ENCODE measurements at places on chromosomes 5 and 9.

DNA sequence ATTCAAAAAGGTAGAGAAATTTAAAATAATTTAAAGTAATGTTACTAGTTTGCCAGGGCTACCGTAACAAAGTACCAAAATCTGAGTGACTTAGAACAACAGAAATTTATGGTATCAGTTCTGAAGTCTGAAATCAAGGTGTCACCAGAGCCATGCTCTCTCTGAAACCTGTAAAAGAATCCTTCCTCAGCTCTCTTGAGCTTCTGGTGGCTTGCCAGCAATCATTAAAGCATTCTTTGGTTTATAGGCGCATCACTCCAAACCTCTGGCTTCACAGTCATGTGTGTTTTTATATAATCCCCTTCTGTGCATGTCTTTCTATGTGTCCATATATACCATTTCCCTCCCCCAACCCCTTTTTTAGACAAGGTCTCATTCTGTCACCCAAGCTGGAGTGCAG is 220.3 kb downstream of the COX7C start:
- DNase-seq: no peak

DNA sequence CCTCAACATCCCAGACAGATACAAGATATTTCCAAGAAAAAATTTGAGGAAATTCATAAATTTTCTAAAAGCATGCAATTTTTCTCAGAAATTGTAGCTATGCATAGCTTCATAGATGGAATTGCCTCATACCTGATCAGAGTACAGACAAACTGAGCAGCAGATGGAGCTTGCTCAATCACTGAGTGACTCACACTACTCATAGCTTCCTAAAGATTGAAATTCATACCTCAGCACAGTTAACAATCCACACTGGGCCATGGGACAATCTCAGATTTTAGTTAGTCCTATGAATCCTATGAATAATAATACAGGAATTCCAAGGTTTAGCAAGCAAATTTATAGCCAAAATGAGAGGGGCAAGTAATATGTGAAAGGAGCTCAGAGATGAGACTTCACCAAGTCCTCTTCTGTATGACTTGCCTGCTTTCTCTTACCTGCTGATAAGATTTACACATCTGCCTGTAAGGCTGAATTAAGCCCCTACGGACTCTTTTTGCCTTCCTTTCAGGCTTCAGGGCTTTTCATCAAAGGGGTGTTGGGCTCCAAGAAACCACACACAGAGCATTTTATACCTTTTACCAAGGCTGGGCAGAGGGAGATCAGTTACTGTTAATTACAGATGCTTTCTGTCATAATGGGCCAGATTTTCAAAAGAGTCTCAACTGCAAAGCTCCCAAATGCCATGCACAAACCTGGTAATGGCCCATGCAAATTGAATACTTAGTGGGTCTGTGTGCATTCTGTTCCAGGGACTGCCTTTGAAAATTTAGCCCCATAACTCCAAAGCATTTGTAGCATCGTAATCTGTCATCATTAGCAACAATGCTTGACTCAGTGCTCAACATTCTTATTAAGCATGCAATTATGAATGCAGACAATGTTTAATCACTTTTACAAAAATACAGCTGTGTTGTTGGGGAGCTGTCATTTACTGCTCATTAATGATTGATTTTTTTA is 439.3 kb downstream of the DTWD2 start:
- DNase-seq: no peak

DNA sequence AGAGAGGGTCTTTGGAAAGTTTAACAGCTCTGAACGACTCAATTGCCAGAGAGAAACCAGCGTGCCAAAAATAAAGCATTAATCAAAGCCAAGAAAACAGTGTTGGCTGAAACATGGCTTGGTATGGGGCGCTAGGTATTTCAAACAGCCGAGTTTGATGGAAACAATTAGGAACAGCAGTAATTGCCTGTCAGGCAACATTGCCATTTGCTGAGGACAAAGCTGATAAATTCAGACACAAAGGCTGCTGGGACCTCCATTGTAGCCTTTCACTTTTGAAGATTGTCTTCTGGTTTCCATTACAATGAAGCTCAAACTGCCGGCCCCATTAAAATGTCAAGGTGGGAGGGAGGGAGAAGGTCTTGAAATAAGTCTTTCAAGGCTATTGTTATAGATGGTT is 125.4 kb upstream of the SPDL1 start:
- no peak for DNase-seq

GRCh38 chr9:127777368-127777980 is 992 bp downstream of the SH2D3C start:
- no peak for DNase-seq

GRCh38 chr9:76996700-76997099 is 22.8 kb upstream of the FOXB2 start:
- DNase-seq: peak; percentile 65

DNA sequence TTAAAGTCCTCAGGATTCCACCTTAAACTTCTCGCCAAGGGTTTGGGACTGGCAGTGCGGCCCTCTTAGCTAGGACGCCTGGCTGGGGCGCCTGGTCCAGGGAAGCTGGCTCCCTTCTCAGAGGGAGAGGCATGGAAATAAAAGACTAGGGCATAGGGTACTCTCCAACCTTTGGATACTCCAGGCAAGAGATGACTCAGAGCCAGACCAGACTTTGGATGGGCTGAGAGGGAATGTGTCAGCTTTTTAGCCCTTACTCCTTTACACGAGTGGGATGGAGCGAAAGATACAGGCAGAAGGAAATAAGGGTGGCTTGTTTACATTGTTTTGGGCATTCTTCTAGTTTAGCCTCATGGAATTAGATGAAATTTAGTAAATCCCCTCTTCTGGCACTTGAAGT is 48.2 kb downstream of the IL31RA start:
- DNase-seq: no peak

DNA sequence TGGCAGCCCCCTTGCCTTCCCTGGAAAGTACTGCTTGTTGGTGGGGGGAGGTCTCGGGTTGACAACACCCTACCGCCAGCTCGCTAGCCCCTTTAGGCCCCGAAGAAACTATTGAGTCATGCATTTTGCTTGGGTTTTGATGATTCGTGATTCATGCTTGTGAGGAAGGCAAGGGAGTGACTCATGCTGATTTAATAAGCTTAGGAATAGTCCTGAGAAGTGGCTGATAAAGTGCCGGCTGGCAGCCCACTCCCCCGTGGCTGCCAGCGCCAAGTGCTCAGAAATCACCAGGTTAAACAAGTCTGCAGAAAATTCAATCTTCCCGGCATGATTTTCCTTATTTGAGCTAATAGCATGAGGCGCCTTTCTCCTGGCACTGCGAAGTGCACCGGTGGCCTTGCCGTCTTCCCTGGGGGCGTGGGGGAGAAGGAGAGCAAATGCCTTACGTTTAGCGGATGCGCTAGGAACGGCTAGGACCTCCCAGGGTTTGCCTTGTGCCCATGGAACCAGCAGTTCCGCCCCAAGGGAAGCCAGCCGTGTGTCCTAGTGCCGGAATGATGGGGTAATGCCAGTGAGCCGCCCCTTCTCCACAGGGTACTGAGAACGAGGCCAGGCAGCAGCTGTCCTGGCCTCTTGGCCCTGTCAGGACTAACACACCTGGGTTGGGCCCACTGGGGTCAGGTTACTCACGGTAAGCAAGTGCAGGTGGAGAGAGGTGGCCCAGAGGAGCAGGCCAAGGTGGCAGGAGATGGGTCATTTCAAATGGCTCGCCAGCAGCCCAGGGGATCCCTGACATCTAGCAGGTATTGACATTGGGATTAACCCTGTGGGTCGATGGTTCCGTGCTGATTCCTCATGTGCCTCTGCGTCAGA is 151.9 kb downstream of the MACROH2A1 start:
- DNase-seq: peak; percentile 50

DNA sequence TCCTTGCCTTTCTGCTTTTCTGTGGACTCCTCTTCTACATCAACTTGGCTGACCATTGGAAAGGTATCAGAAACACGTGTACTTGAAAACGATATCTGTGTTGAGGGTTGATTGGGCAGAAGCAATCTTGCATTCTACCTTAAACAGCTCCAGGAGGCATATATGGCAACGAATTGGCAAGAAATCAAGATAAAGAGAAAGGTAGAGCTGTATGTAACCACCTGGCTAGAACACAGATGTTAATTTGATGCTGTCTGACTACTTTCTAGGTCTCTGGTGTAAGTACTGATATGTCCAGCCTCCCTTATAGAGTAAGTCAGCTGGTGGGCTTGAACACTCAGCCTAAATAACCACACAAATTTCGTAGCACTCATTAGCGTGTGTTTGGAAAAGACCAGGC is 1.3 kb downstream of the MAN1B1 start:
- no peak for DNase-seq

DNA sequence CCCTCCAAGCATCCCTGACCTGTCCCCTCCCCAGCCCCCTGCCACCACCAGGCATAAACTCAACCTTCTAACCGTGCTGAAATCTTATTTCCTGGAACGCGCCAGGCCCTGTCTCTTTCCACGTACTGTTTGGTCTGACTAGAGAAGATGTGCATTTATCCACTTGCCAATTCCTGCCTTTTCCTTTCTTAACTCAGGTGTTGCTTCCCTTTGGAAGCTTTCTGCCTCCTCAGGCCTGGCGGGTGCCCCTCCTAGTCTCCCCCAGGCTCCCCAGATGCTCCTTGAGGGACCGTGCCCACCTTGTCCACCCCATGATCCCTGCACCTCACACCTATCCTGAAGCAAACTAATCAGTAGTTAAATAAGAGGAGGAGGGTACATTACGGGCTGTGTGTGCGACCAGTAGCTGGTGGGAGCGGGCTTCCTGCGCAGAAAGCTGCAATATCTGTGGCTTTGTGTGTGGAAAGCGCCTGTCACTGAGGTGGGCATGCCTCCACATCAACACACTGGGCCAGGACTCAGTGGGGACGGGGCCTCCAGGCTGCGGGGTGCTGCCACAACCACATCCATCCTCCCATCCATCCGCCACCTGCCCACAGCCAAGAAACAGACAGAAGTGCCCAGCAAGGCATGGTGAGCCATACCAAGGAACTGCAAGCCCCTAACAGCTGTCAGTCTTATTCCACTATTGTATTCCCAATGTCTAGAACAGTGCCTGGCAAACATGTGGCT is 73.5 kb downstream of the COL23A1 start:
- DNase-seq: no peak

DNA sequence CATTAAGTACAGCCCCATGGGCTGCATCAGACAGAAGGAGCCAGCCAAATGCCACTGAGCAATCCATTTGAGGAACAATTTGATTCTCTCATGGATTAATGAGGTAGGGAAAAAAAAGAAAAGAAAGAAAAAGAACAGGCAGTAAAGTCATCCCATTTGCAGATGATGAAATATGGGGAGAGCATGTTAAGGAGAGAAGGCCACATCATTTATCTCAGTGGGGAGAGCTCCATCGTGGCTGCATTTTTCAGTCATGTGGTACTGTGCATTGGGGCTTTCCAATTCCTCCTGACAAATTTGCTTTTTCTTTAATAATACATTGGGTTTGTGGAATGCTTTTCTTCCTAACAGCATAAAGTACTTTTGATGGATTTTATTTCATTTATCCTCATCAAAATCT is 375.2 kb upstream of the TLE4 start:
- DNase-seq: no peak

DNA sequence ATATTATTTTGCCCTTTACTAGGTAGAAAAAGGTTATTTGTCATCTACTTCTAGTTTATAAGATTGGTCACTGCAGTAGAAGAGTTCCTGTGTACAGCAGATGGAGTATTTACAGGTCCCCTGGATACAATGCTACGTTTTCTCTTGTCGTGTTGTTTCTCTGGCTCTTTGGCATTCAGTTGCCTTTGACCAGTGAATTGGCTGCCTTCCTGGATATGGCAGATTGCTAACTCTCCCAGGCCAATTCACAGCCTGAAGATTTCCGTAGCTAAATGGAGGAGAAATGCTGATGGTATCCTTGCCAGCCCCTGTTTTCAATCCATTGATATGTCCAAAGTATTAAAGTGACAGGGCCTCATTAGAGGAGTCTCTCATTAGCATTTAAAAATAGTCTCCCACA is 32.5 kb upstream of the GNAQ start:
- DNase-seq: no peak

- DNase-seq: no peak
Observed at GRCh38 chr5:118891252-118891651, 97.1 kb downstream of the DTWD2 start.

DNA sequence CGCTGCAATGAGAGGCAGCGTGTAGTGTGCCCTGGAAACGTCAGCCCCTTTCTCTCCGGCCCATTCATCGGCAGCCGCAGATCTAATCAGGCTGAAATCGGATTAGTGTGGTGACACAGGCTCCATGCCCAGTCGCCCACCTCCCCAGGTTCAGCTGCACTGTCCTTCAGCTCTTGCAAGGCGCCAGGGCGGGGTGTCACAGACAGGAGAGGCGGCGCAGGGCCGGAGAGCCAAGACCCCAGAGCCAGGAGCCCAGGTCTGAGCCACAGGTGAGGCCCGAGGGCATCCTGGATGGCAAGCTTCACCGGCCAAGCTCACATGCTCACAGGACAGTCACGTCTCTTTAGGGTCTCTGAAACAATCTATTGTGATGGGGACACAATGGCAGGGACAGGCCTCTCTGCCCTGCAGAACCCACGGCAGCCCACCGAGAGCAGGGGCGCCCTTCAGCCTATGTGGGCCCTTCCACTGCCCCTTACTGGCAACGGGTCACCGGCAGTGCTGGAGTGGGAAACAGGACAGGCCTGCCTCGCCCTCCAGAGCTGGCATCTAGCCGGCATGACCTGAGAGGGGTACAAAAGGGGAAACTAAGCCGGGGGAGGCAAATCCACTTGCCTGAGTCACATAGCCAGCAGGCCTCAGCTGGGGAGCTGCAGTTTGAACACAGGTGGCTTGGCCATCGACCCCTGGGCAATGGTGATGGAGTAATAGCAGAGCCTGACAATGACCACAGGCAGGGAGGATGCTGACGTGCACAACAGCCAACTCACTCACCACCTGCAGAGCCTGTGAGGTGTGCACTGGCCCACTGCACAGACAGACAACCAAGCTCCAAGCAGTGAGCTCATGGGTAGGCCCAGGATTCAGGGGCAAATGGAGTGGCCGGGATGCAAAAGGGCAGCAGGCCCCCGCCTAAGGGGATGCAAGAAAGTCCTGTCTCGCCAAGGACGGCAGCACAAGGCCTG is 48.1 kb downstream of the VAV2 start:
- peak; percentile 92 for DNase-seq

DNA sequence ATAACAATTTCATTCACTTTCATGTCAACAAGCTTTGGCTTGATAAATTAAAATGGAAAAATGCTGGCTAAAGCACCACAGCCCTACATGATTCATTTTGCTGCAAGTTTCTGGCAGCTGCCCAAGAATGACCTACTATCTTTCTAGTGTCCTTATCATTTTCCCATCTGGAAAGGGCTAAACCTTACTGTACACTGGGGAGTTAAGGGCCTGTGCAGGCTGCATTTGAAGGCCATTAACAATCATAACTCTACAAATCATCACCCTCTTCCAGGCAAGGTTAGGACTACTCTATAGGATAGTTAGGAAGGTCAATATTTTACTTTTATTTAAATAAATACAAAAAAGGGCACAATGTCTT is 579.7 kb upstream of the ZNF608 start:
- peak; percentile 27 for DNase-seq

GRCh38 chr9:3879726-3880505 is 354.1 kb upstream of the RFX3 start:
- DNase-seq: peak; percentile 19
